HT-29 (cell line): ENCODE measurements at places on chromosomes 5 and 9. TPM values are rescaled to one million over a fixed set of nuclear protein-coding genes. Genes with fewer than 3 reads are reported as not detected.

DNA sequence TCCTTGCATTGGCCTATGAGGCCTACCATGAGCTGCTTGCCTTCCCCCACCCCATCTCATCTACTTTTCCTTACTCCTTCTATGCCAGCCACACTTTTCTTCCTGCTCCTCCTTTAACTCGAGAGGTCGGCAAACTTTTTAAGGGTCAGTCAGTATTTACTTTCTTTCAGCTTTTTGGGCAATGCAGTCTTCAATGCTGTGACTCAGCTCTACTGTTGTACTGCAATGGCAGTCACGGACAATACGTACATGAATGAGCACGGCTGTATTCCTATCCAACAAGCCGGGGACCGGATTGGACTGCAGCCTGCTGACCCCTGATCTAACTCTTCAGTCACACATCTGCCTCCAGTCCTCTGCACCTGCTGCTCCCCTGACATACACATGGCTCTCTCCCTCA is 602 bp upstream of the ACTL7A start:
- DNase-seq = no peak

- DNase-seq = no peak
Measured at GRCh38 chr5:148403344-148403743, 19.6 kb downstream of the FBXO38 start.

Gene EDIL3
- total RNA-seq = not detected in 2 replicates

GRCh38 chr9:38092200-38092524 is 23.1 kb upstream of the SHB start:
- DNase-seq = no peak

GRCh38 chr9:108083796-108084352 is 594.3 kb upstream of the KLF4 start:
- no peak for DNase-seq

Gene TSSK1B
- total RNA-seq = not detected in 2 replicates

DNA sequence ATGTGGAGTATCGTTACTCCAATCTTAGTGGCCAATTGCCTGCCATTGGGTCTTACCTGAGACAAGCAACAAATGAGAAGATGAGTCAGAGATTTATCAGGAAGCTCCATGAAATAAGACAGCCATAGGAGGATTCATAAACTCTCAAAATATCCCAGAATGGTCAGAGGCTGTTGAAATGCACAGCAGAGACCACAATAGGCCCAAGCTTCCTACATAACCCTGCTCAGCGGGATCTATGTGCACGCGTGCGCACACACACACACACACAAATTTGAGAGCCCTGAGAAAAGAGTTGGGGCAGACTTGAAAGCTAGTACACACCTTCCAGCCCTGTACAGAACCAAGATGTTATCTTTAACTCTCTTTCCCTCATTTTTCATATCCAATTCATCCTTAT is 9.8 kb downstream of the UIMC1 start:
- DNase-seq = no peak

DNA sequence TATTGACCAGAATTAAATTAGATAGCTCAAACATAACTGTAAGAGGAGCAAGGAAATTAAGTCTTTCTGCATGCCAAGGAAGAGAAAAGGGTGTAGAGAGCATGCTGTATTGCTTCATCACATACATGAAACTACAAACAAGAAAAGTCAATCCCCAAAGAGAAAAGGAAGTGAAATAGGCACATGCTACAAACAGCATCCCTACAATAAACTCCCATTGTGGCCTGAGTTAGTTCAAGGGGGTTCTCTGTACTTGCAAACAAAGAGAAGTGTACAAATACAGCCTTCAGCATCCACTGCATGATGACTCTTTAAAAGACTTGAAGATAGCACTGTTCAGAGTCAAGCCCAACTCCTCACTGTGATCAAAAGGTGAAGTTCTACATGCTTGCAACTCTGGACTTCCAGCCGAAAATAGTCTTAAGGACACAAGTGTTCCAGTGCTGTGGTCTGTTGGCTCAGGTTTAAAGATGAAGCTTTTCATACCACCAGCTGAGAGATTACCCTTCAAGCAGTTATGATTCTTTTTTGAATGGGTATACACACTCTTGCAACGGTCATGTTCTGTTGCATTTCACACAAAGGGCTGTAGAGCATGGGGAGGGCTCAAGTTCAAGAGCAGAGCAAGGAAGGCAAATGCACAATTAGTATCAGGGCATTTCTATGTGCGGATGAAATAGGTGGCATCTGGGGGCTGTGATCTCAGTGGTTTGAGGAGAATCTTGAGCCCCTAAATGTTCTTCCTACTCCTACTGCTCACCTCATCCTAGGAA is 534.5 kb downstream of the EBF1 start:
- no peak for DNase-seq

- no peak for DNase-seq
Measured at GRCh38 chr9:134650431-134651190, 9.0 kb downstream of the COL5A1 start.

GRCh38 chr9:105051897-105052296 is 123.9 kb upstream of the ABCA1 start:
- no peak for DNase-seq

Gene DMRT2
- total RNA-seq = not detected in 2 replicates
